Stimulated activated CD8-positive, alpha-beta memory T cell treated with anti-CD3 and anti-CD28 coated beads, Interleukin-4, amount 100 ng/mL, for 4 hours (primary cell): ENCODE measurements at places on chromosomes 12 and 14.
A peak's percentile ranks its signal among the peaks of the same experiment; 100 is the strongest.

- DNase-seq = no peak
These were observed 1.5 kb downstream of the KLRB1 start for GRCh38 chr12:9606247-9606646.

DNA sequence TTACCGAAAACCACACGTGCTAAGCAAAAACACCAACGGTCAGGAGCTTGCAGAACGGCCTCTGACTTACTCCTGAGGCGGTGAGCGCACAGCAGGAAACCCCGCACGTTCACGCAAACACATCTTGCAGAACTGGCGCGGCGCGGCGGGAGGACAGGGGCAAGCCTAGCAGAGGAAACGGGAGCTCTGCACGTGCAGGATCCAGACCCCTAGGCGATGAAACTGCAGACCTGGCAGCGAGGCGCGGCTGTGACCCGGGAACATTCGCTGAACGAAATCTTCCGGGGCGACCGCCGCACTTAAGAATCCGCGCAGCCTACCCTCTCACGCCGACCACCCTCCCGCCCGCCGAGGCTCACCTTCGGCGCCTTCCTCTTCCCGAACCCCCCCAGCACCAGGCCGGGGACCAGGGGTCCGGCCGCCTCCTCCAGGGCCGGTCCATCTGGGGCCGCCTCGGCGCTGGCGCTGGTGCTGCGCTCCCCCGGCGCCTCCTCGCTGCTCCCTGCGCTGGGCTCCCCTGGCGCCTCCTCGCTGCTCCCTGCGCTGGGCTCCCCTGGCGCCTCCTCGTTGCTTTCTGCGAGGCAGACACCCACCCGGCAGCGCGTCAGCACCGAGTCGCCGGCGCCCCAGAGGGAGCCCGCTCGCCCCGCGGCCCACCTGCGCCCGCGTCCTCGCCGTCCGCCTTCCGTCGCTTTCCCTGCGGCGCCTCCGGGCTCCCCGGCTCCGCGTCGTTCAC is 615 bp downstream of the DDX51 start:
- no peak for DNase-seq

DNA sequence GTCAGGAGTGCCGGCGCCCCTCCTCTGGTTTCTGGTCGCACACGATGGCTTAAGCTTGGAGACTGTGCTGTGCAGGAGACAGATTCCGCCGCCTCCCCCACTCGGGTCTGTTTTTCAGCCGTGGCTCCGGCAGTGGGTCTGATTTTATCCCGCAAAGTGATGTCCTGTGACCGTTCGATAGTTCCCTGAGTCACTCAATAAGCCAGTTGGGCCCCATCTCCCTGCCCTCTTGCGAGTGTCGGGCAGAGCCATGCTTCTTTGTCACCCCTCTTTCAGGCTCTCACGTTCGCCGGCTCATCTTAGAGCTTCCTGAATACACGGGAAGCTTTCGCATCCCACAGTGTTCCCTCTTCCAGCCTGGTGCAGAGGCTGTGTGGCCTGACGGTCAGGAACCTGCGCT is 127.8 kb upstream of the RFLNA start:
- DNase-seq = no peak

- DNase-seq = no peak
These were observed 28.0 kb downstream of the TRAFD1 start for GRCh38 chr12:112153181-112153892.

DNA sequence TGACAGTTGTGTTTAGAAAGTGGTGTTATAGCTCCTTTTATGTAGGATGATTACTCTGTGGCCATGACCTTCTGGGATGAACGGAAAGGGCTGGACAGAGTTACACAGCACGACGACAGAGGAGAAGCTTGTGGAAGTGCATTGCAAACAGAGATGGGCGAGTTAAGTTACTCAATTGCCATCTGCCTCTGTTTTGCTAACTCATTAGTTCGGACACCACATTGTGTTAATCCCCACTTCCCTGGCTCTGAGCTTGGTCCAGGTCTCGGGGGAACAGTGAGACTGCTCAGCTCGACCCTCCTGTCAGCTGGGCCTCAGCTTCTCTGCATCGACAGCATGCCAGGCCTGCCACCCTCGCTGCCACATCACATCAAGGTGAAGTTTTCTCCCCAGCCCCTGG is 408.0 kb downstream of the ZFP36L1 start:
- DNase-seq = no peak

DNA sequence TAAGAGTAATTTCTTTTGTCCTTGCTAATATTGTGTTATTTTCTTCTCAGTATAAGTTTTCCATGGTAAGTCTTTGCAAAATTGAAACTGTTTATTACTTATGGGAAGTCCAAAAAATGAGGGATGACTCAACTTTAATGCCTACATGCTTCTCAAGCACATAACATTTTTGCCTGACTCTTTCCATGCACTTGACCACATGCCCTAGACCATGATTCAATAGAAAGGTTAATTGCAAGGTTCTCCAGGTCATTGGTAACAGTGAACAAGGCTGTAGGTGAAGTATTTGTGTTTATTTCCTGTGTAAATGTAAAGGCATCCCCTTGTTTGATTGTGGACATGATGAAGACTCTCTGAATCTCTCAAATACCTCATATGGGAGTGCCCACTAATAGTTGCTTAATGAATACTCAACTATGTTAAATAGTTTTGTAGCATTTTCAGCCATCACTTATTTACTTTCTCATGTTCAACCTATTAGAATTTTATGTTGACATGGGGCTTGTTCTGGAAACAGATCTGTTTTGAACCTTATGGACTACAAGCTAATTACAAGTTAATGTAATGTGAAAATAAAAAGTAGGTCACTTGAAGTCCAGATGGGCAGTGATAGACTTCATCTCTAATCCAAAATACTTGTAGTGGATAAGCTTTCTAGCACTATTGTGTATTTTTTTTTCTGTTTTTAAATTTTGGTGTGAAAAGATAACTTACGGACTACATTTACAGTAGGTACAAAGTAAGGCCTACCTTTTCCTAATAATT is 131.7 kb downstream of the TMTC2 start:
- DNase-seq = no peak

DNA sequence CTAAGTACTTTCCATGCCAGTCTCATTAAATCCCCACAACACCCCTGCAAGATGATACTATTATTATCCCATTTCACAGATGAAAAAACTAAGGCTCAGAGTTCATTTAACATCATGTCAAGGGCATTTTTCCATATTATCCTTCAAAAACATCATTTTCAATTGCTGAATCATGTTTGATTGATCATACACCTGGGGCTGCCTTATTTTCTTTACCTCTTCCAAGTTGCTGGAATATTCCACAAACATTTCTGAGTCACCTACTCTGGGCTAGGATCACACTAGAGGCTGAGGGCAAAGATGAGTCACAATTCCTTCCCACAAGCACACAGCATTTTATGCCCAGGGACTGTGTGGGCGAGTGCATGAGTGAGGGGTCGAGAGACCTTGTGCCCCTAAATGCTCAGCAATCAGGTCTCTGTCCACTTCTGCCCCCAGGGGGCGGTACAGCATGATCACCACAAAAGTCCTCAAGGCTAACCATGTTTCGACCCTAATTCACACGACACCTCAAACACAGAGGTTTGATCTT is 14.1 kb upstream of the TMEM119 start:
- peak; percentile 40 for DNase-seq

DNA sequence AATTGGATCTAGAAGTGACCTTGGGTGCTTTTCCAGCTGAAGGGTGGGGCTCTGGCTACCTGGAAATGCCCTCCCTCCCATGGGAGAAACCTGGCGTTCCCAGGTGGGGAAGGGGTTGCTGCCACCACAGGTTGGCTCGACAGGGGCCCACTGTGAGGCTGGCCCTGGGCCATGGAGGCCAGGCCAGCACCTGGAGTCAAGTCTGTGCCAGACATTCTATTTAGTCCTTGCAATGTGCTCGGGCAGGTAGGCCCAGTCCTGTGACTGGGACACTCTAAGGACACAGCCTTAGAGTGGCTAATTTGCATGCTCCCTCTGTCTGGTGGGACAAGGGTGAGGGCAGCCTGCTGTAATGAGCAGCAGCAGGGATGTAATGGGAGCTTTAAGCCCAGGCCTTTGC is 11.9 kb downstream of the VRTN start:
- no peak for DNase-seq

DNA sequence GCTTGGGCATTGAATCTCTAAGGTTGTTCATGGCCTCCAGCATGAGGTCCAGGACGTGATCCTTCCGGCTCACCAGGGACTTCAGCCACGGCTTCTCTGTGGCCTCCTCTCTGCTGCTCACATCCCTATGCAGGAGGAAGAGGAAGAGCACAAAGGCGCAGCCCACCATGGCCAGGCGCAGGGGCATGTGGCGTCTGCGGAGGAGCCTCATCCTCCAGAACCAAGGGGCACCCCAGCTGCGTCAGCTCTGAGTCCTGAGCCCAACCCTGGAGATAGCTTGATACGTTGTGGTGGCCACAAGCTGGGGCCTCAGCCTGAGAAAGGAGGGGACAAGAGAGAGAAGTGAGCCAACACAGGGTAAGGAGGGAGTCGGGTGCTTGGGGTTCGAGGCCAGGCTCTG is 11.6 kb downstream of the GALNT6 start:
- no peak for DNase-seq

- DNase-seq = no peak
These were observed 14.0 kb downstream of the BEGAIN start for GRCh38 chr14:100573002-100573756.

DNA sequence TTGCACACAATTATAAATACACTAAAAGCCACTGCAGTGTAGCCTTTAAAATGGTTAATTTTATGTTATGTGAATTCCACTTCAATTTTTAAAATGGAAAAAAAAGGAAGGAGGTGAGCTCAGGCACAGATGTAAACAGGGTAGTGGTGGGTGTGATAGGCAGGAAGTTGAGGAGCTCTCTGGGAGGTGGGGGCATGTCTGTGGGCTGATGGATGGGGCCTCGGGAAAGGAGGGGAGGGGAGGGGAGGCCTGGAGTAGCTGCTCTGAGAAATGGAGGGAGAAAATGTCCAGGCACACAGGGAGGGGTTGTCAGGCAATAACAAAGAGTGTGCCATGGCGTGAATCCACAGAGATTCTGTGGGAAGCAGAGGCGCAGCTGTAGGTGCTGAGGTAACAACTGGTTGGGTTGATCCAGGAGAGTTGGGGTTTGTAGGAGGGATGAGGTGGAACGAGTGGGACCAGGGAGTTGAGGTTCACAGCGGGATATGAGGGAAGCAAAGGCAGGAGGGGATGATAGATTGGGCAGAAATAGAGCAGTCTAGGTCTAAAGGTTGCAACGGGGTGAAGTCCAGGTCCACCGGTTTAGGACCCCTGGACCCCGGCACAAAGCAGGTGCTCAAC is 57.2 kb downstream of the LTBP2 start:
- no peak for DNase-seq

DNA sequence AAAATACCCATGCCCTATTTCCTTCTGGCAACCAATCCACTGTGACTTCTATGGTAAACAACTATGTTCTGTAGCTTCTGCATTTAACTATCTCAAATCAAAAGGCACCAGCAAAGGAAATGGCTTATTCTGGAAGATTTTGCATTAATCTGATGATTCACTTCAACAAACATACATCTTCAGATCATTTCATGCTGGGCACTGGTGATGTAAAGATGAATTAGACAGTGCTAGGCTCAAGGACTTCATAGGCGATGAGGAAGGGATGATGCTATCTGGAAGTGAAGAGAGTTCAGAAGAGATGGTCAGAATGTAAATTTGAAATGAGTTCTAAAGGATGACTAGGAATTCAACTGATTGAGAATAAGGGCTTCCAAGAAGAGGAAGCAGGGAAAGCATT is 363.3 kb downstream of the PAWR start:
- no peak for DNase-seq

- no peak for DNase-seq
These were observed 112.3 kb upstream of the KRR1 start for GRCh38 chr12:75623631-75624154.

GRCh38 chr14:100644784-100645183 is 57.6 kb upstream of the BEGAIN start:
- DNase-seq = no peak

GRCh38 chr14:102046337-102047278 is 40.2 kb downstream of the HSP90AA1 start:
- no peak for DNase-seq

DNA sequence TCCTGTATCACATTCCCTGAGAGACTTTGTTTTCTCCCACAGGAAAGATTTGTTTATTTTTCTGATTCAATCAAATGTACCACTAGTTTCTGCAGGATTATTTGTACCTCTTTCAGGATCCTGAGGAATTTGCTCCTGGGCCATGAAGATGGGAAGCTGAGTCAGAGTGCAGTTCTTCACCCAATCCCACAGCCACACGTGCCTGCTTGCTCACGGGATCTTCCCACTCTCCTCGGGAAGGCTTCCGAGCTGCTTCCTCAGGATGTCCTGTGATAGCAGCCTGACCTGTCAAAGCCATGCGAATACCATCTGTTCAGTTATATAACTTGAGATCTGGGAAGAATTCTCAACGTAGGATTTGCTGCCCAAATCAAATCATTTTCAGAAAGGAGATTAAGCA is 41.8 kb upstream of the HIF1A start:
- no peak for DNase-seq

DNA sequence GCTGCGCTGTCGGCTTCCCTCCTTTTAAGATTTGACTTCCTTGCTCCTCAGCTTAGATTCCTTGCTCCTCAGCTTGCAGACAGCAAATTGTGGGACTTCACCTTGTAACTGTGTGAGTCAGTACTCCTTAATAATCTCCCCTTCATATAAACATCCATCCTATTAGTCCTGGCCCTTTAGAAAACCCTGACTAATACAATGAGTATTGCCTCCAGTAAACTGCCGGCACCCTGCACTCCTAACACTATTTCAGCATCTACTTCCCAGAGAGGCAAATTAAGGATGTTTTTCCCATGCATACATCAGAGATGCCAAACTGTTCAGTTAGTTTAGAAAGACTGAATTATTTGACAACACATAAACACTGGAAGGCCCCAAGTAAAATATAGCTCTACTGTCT is 611.3 kb upstream of the TMEM132C start:
- DNase-seq = no peak

- no peak for DNase-seq
These were observed 57.5 kb upstream of the PTGR2 start for GRCh38 chr14:73794146-73794545.

DNA sequence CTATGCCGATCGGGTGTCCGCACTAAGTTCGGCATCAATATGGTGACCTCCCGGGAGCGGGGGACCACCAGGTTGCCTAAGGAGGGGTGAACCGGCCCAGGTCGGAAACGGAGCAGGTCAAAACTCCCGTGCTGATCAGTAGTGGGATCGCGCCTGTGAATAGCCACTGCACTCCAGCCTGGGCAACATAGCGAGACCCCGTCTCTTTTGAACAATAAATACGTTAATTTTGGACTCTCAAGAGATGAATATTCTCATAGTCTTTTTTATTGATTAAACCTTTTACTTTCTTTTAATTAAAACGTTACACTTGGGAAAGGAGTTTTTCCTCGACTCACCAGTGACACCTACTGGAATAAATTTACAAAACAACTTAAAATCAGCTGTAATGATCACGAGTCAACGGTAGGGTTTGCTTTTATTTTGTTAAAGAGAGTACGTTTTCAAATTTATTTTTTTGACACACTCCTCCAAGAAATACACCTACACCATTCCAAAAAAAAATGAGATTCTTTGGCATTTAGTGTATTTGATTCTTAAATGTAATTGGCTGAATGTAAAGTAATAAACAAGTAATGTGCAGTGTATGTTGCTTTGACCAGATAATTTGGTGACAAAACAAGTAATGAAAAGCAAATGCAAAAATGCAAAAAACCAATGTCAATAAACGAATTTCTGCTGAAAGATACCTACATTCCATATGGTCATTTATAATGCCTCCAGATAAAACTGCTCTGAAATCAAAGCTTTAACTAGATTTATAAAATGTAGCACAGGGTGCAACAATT is 687 bp upstream of the RPS29 start:
- DNase-seq = peak; percentile 33

- peak; percentile 72 for DNase-seq
These were observed 13.0 kb upstream of the UBC start for GRCh38 chr12:124927201-124928094.
